ENCODE measurements at places on chromosomes 2 and 18.

DNA sequence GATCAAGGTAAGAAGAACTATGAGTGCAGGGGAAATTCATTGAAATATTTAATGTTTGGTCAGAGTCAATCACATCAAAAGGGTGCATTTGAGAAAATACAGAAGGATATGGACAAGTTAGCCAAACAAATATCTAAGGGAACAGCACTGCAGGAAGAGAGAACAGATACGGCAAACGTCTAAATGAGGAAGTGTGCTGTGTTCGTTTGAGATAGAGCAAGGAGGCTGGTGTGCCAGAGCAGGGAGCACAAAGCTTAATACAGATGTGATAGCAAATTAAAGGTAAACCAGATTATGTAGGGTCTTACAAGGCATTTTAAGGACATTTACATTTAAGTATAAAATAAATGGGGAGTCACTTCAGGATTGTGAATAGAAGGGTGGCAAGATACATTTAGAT is 241.3 kb upstream of the ZNF804A start:
- DNase-seq: no peak

DNA sequence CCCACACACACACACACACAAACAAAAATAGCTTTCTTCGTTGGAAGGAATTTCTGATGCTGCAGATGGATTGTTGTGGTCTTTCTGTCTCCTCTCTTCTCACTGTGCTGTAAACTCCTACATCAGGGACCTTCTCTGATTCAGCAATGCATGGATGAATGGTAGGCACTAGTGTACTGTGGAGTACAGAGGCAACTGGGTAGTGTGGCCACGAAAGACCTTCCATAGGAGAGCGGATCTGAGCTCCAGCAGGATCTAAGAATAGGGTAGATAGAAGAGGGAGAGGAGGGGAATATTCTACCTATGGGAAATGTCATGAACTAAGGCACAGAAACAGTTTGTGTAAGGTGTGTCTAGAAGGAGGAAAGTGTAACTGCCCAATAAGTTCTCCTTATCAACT is 266.8 kb downstream of the MYCN start:
- DNase-seq: no peak

- DNase-seq: no peak
Observed at GRCh38 chr2:154995361-154995760, 296.9 kb downstream of the KCNJ3 start.

DNA sequence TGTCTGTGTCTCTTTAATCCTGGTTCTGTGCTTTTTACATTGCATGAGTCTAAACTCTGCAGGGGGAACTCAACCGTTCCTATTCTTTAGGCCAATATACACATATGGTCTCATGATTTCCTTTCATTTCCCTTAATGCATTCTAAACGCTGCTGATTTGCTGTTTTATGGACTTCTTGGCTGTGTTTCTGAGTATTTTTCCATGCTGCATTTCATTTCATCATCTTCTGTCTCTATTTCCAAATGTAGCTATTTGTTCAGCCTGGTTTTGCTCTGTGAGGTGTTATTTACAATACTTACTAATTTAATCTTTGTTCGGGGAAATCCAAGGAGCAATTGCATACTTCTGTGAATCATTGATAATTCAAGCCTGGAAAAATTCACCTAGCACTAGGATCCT is 897.2 kb downstream of the TSN start:
- peak; percentile 70 for DNase-seq

GRCh38 chr2:68569604-68570003 is 73.8 kb upstream of the PROKR1 start:
- no peak for DNase-seq

DNA sequence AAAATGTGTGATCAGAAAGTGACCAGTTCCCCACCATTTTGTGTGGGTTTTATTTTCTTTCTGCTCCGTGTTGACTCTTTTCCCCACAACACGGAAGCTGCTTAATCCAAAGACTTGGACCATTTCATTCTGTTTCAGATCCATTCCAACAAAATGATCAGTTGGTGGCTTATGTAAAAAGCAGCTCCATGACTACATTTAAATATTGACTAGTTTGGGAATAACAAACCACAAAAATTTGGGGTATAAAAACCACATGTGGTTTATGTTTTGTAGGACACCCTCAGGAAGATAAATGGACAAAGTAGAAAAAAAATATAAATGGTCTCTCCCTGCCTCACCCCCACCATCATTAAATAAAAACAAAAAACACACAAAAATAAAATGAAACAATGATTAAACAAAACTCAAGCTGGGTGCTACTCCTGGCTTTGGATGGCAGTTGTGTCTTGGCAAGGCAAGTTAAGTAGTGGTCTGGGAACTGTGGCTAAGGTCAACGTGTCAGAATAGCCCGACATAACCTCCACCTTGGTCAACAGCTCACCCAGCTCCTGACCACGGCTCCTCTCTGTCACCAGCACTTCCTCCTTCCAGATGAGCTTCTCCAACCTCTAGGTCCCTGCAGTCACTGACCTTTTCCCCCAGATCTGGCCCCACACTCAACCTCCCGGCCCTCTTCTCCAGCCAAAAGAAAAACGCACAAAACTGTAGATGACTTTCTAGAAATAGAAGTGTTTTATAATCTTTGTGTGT is 12.8 kb upstream of the WIPF1 start:
- no peak for DNase-seq

- DNase-seq: no peak
Observed at GRCh38 chr18:73556904-73557303, 590.7 kb downstream of the FBXO15 start.

- DNase-seq: no peak
Observed at GRCh38 chr18:78419171-78419570, 560.4 kb upstream of the SALL3 start.

DNA sequence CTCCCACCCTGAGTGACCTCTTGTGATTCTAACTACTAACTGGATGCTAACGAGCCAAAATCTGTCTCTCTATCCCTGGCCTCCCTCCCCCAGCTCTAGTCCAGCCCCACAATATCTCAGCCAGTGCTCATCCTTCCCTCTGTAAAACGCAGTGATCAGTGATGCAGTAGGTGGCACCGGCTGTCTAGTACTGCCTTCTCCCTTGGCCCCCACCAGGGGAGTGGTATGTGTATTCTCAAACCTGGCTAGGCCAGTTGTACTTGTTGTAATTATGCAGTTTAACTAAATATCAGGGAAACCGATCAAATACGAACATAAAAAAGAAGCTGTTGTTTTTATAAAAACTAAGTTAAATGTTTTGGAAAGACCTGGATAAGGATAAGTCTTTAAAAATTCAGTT is 113.2 kb upstream of the ALPP start:
- no peak for DNase-seq

GRCh38 chr2:232406556-232407310 is at the start of gene ALPG:
Gene ALPG (plus strand): TSS chr2:232406844. CDS start chr2:232406895, 51 bp downstream.
- no peak for DNase-seq

DNA sequence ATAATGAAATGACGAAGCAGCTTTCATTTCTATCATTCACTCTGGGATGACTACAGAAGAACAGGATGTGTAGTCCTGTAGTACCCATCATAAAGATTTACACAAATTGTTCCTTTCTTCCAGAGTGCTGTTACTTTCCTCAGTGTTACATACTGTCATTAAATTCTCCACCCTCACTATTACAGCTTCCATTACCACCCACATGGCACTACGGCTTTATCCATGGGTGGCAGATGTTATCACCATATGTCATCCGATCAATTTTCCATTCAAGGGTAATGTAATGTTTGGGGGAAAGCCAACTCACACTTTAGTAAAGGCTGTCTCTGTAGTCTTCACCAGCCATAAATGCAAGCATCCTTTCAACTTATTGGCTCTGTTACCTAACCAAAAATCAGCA is 7.1 kb upstream of the CSRNP3 start:
- no peak for DNase-seq

- no peak for DNase-seq
Observed at GRCh38 chr2:178391701-178392100, 59.3 kb downstream of the PRKRA start.

- DNase-seq: no peak
Observed at GRCh38 chr2:10798783-10799182, 13.8 kb downstream of the PDIA6 start.

GRCh38 chr2:29525921-29526320 is 395.5 kb downstream of the ALK start:
- DNase-seq: no peak

- no peak for DNase-seq
Observed at GRCh38 chr2:26384597-26384996, 17.1 kb upstream of the DRC1 start.

DNA sequence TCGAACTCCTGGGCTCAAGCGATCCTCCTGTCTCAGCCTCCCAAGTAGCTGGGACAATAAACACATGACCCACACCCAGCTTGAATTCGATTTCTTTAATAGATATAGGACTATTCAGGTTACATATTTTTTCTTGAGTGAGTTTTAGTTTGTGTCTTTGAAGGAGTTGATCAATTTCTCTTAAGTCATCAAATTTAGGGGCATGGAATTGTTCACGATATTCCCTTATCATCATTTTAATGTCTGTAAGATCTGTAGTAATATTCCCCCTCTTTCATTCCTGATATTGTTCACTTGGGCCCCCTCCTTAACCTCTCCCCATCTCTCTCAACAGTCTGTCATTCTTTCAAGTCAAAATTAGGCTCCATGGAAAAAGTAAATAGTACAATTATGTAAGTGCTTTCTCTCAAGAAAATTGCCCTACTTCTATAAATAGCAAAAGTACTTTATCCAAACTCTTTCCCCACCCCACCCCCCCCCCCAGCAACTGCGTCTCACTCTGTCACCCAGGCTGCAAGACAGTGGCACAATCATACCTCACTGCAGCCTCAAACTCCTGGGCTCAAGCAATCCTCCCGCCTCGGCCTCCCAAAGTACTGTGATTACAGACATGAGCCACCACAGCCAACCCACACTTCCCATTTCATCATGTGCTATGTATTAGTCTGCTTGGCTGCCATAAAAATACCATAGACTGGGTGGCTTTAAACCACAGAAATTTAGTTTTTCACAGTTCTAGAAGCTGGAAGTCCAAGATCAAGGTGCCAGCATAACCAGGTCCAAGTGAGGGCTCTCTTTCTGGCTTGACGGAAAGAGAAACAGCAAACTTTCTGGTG is 20.1 kb downstream of the WDR33 start:
- no peak for DNase-seq

DNA sequence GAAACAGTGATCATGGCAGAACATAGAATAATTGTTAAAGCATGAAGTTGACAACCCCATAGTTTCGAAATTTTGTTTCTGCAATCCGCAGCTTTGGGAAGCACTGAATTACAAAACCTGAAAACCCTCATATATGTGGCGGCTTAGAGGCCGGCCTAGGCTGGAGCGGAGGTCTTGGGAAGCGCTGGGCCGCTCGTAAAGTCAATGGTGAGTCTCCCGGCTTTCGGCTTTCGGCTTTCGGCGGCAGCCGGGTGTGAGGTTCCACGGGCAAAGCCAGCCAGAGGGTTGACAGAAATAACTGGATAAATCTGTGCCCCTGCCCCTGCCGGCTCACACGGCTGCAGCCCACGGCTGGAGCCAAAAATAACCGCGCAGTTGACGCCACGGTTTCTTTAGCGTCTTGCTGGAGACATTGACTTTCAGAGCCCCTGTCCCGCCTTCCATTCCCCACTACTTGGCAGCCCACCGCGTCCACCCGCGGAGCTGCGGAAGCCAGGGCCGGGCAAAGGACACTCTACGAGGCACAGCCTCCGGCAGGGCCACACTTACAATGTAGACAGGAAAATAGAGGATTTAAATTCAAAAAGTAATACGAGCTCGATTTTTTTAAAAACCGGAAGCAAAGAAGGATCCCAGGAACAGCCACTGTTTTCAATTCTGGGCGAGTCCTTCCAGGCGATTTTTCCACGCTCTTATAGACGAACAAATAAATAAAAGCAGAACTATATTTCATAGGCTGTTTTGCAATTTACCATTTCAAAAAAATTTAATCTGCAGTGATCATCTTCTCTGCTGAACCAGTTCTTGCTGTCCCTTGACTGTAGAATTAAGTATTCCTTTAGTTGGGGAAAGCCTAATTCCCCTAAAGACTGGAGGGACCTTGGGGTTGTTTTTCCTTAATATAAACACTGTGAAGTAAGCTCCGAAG is 28.3 kb upstream of the ATP6V1B1 start:
- no peak for DNase-seq

DNA sequence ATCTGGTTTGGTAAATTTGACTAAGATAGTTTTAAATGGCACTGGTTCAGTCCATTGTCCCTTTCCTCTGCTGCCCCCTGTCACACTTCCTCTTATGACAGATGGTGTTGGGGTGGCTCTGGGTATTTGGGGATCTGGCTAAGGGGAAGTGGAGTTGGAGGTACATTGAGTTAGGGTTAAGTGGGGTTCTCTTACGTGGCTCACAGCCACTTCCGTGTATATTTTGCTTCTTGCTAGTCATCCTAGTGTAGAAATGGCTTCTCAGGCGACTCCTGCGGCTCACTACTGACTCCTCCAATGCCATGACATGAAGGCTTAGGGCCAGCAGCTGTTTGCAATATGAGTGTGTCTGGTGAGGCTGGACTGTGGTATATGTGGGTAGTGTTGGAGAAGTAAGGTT is 187.0 kb downstream of the HAUS1 start:
- DNase-seq: no peak

DNA sequence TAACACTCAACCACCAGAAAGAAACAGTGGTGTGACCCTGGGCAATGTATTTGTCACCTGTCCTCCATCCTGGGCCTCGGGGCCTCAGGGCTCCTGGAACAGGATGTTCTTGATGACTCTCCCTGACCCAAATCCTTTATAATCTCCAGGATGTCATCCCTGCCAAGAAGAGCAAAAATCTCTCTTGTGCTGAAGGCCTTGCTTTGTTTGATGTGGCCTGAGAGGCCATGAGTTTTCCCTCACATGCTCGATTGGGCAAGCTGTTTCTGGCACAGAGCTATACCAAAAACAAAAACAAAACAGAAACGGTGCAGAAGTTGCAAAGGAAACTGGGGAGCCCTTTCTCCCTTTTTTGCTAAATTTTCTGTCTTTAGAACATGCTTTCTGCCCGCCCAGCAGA is 35.7 kb upstream of the ST3GAL5 start:
- no peak for DNase-seq

DNA sequence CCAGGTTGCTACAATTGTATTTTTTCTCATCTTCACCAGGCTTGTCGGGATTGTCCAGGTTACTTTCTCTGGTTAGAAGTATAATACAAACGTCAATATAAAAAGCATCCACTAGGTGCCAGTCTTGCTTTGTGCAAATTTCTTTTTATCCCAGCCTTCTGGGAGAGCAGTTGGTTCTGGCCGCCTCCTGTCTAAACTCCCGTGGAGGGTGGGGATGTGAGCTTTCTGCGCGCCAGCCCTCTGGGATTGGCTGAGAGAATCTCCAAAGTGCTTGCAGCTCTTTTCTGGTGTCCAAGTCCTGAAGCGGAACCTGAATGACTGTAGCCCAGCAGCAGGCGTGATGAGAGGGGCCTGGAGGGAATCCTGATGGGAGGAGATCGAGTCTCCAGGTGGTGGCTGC is 22.4 kb upstream of the TOGARAM2 start:
- peak; percentile 65 for DNase-seq

DNA sequence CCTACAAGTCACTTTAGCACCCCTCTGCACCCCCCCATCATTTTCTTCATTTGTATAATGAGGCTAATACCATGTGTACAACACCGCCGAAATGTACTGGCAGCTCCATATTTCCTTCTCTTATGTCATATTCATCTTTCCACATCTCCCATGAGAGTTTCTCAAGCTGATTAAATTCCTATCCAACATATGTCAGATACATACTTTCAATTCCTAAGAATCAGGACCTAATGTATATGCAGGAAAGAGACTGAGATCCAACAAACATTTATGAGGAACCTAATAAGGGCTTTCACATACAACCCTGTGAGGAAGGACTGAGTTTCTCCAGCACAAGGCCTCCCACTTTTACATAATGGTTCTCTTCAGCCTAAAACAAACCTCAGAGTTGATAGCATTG is 41.9 kb downstream of the PRKD3 start:
- DNase-seq: no peak

Measured in dermis microvascular lymphatic vessel endothelial cell (primary cell).